ENCODE measurements at places on chromosomes 5 and 9.

DNA sequence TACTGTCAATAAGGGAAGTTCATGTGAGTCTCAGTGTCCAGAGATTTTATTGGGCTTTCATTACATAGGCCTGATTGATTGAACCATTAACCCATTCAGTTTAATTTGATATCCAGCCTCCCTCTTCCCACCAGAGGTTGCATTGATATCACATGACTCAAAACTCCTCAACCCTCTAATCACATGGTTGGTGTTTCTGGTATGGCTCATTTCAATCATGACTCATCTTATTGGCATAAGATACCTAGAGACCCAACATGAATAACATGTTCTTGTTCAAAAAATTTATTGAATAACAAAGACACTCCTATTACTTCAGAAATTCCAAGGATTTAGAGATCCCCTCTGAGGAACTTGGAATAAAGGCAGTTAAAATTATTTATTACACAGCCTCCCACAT is 982.2 kb downstream of the TLE1 start:
- no peak for DNase-seq

DNA sequence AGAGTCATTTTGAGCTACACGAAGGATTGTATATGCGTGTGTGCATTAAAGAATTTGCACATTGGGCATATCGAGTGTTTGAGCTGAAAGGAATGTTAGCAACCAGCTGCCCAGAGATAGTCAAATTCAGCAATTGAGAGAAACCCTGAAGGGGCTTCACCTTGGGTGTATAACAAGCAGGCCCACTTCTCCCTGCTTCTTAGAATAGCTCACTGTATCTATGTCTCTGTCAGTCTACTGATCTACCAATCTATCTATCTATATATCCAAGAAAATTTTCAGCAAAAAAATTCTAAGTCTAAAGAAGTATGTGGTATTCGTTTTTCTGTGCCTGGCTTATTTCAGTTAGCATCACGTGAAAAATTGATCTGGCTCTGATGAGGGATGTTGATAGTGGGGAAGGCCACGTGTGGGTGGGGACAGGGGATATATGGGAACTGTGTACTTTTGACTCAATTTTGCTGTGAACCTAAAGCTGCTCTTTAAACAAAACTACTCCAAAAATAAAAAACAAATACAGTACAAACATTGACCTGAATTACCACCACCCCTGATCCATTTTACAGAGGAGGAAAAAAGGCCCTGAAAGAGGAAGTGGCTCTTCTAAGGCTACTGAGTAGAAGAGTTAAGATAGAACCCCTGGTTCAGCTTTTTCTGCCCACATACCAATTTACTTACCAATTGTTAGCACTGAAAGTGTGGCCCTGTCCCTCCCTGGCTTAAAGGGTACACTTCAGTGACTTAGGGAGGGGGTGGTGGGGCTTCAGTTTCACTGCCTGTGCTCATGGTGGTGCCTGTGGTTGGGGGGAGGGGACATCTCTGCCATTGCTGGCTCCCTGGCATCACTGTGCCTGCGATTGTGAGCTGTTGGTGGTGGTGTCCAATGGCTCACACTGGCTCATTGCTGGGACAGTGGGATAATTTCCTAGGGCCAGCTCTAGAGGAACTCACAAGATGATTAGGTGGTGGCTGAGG is 141.8 kb downstream of the DOCK2 start:
- no peak for DNase-seq

DNA sequence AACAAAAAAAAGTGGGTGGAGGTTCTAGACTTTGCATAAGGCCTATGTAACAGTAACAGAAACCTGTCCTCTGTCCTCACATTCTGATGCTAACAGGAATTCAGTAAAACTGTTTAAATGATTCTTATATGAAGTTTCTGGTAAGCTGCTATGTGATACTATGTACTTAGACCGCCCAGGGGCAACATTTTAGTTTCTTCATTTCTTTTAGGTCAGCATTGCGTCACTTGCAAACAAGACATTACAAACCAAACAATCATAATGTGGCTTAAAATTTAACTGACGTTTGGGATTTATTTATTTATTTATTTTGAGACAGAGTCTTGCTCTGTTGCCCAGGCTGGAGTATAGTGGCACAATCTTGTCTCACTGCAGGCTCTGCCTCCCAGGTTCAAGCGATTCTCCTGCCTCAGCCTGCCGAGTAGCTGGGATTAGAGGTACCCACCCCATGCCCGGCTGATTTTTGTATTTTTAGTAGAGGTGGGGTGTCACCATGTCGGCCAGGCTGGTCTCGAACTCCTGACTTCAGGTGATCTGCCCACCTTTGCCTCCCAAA is 44.3 kb downstream of the TENT4A start:
- DNase-seq: no peak

DNA sequence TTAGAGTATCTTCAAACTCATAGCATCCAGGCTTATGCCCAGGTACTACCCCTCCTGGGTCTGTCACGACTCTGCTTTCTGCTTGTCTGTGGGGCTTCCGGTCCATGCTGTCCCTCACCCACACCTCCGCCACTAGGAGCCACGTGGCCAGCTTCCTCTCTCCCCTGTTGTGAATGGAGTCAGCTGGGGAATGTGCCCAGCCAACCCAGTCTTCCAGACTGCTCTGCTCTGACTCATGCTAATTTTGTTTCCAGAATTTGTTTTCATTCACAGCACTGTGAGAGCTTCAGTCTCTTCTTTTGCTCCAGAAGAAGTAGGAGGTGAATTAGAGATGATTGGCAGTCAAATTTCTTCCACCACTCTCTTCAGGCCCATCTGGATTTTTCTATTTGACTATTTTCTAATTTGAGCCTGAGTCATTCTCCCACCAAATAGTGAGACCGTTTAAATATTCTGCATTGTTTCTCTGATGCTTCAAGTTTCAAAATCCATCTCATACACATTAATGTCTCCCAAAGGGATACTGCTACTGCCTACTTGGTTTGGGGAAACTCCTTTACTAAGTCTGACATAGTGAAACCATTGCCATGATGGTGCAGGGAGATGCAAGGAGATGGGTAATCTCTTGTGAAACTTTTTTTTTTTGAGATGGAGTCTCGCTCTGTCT is 424.1 kb upstream of the KIF2A start:
- DNase-seq: no peak

DNA sequence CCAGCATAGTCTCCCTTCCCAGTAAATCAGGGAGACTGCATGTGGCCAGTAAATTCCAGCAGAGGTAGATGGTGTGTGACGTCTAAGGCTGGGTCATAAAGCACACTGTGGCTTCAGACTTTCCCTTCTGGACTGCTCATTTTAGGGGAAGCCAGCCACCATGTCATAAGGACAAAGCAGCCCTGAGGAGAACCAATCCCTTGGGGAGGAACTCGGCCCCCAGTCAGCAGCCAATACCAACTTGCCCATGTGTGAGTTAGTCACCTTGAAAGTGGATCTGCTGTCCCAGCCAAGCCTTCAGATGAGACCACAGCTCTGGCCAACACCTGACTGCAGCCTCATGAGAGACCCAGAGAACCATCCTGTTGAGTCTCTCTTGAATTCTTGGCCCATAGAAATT is 14.7 kb upstream of the NINJ1 start:
- no peak for DNase-seq

DNA sequence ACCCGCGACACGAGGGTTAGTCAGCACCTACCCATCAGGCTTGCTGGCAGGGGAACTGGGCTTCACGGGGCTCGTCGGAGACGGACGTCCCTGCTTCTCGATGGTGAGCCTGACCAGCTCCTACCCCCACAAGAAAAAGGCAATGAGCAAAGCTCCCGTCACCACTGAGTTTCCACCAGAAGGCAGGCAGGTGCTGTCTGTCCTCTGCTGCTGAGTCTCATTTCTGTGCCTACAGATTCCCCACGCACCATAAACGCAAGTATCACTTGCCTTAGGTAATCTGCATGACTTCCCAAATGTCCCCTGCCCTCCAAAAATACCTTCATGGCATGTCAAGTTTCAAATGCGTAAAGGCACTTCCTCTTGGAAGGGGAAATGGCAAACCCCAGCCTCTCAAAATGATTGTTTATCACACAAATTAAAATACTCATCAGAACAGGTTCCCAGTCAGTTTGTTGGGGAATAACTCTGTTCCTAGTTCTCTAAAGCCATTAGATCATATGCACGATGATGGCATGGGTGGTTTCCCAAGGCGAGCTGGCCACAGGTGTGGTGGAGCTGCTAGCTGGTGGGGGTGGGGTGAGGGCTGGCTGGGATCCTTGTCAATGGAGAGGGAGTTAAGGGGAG is 85.0 kb downstream of the PRRT1B start:
- DNase-seq: no peak

- no peak for DNase-seq
These were observed 240.1 kb downstream of the DENND1A start for GRCh38 chr9:123689701-123690428.

- no peak for DNase-seq
These were observed 12.4 kb downstream of the WNK2 start for GRCh38 chr9:93196096-93197055.

GRCh38 chr9:93064392-93065134 is 6.1 kb downstream of the SUSD3 start:
- DNase-seq: no peak

DNA sequence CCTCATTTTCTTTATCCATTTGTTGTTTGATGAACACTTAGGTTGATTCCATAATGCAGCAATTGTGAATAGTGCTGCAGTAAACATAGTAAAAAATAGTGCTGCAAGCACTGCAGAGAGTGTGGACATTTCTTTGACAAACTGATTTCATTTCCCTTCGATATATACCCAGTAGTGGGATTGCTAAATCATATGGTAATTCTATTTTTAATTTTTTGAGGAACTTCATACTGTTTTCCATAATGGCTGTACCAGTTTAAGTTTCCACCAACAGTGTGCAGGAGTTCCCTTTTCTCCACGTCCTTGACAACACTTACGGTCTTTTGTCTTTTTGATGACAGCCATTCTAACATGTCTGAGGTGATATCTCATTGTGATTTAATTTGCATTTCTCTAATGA is 138.2 kb upstream of the PLPPR1 start:
- no peak for DNase-seq

DNA sequence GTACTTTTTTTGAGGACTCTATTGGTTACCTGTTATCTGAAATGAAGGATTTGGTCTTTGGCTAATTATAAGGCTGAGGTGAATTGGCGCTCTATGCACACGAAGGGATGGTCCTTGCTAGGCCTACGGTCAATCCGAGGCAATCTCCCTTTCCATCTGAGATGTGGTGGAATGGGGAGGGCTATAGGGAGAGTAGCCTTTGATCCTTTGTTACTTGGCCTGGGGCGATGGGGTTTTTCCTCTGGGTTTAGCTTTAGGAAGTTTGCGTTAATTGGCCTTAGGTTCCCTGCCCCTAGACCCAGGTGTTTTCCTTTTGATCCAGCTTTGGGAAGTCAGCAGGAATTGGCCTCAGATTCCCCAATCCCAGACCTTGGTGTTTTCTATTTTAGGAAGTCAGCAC is 102.1 kb upstream of the C9orf72 start:
- DNase-seq: no peak

DNA sequence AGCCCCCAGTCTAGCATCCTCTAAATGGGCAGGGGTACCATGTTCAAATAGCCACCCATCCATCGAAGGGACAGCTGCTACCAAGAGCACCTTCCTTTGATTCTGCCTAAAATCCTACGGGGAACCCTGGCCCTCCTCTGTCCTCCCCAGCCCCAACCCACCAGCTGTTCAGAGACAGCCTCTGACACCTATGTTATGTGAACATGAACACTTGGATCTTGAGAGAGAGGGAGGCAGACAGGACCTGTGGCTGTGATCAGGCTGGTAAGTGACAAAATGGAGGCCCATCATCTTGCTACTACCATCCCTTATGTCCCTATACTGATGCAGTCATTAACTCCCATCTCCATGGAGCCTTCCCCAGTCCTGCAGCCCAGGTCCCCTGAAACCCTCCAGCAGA is 8.2 kb downstream of the SLC23A1 start:
- no peak for DNase-seq

- DNase-seq: no peak
These were observed 672.8 kb downstream of the ACTL7B start for GRCh38 chr9:108182950-108183381.

DNA sequence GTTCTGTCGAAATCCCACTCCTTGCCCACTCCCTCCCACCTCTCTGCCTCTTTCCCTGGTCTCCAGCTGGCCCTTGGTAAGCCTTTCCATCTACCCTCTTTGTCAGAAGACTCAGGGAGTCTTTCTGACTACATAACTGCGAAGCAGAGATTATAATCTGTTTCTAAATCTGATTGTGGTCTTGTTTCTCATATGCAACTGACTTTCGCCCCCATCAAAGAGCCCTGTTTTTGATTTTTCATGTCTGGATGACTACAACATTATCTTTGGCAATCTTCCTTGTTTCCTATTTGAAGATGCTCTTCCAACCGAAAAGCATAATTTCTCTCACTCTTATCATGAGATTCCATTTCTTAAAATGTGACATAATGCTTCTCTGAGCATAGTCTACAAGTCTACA is 218.2 kb upstream of the ADAMTSL1 start:
- peak; percentile 10 for DNase-seq

DNA sequence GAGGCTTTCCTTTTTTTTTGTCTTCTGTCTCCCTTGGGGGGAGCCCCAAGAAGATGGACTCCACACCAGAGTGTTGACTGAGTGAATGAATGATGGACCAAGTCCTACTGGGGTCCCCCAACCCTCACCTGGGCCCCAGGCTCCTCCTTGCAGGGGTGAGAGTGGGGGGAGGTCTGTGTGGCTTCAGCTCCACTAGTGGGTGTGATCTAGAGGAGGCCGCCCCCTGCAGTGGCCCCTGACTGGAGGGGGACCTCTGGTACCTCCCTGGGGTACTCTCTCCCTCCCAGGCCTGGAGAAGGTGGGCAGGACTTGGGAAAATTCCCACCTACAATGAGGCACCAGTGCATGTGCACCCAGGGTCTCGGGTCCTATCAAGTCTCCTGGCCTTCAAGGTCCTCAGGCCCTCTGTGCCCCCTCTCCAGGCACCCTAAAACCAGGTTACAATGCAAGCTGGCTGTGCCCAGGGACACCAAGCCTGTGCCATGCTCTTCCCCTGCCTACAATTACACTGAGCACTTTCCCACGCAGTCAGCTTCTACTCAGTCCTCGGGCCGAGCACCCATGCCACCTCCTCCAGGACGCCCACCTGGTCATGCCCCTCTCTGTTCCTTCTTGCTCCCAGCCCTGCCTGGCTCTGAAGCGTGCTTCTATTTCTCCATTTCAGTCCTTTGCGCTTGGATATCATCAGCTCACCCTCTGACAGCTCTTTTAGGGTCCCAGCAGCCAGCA is 117.2 kb upstream of the PHYKPL start:
- no peak for DNase-seq

Data from right kidney (tissue), 9 donors.